ENCODE measurements at places on chromosomes 5 and 9.

- no peak for DNase-seq
These were observed 21.5 kb downstream of the CWC27 start for GRCh38 chr5:64790210-64790609.

GRCh38 chr5:160788102-160788660, 63.8 kb downstream of the ATP10B start:
- DNase-seq = no peak

DNA sequence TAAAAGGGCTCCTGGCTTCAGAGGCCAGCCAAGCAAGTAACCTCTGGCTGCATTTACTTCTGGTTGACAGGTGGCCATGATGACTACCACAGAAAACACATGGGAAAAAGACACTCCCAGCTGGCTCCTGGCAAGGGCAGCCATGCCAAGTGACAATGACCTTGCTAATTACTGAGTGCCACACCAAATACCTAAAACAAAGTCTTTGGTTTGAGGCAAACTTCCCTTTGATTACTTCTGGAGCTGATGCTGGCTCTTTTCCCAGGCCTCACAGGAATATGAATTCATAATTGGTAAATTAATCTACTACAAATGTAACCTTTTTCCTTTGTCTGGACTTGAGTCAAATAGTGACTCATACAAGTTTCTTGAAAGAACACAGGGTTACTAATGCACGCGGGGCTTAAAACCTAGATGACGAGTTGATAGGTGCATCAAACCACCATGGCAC, 61.0 kb downstream of the LPAR1 start:
- DNase-seq = no peak

DNA sequence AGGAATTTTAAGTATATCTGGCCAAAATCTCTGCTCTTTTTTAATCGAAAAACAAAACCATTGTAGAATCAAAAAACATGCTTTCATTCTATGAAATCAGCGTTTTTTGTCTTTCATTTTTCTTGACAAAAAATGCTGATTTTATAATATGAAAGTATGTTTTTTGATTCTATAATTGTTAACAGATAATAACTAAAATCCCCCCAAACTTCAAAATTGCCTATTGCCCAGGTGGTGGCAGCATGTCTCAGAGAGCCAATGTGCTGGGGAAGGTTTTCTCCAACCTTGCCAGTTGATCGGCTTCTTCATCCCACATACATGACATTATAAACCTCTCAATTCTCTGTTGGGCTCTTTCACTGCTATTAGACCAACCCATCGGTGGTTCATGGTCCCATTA, 5.1 kb upstream of the SMIM15 start:
- no peak for DNase-seq

DNA sequence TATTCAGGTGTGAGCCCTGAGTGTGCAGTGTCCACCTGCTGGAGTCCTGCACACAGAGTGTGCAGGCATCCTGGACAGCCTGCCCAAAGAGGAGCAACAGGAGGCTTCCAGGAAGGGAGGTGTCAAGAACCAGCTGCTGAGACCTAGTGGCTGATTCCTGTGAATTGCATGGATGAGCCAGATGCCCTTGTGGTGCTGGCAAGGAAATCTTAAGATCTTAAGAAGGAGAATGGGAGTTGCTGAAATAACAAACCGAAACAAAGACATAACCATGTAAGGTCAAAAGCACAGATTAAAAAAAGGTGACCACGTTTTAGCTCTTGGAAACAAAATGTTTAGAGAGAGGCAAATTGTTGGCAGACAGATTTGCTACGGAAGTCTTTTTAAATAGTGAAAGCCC, 29.3 kb upstream of the RPS23 start:
- DNase-seq = no peak

DNA sequence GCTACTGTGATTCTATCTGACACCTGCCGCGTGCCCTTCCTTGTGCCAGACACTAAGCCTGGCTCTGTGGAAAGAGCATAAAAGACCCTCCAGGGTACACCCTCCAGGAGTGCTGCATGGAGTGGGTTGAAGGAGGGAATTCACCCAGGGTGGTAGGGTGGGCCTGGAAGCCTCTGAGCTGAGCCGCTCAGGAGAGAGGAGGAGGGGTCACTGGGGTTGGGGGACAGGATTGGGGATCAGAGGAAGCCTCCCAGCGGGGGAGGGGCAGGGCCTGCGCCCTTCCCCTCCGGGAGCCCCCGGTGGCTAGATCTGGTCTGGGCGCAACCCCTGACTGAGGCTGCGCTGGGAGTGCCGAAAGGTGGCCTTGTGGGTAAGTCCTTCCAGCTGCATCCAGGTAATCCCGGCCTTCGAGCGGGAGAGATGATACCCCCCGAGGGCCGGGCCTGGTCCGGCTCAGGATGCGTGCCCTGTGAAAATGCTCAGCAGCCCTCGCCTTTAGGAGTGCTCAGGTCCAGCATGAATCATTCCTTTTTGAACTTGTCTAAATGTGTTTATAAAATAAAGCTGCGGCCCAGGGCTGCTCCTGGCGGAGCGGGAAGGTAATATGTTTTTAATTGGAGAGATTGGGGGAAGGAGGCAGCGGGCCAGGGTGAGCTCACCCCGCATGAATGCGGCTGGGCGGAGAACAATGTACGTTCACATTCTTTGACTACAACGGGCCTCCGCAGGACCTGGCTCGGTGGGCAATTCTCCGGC, 118.1 kb upstream of the SMIM23 start:
- no peak for DNase-seq

DNA sequence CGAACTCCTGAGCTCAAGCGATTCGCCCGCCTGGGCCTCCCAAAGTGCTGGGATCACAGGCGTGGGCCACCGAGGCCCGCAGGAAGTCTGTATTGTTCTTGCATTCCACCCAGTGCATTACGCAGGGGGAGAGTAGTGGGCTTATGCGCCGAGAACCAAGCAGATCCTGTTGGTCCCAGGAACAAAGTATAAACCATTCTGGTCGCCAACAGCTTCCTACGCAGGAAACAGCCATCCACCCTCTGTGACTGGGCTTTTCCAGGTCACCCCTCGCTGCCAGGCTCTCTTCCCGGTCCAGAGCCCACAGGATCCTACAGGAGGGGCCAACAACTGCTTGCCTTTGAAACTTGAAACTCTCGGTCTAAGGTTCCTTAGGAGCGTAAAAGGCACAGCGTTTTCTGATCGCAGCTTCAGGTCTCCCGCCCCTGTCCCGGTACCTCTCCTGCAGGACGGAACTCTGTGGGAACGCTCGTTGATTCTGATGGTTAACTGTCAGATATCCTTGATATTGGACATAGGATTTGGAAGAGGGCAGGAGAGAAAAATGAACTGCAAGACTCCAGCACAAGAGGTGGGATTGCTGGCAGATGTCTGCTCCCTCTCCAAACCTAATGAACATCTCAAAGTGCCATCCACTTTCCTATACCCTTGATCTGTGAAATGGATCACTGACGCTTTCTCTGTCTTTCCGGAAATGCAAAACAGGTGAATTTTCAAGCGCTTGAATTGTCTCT, 4.2 kb upstream of the ANXA2R start:
- no peak for DNase-seq

- DNase-seq = no peak
These were observed 15.9 kb downstream of the CMBL start for GRCh38 chr5:10291692-10292339.

DNA sequence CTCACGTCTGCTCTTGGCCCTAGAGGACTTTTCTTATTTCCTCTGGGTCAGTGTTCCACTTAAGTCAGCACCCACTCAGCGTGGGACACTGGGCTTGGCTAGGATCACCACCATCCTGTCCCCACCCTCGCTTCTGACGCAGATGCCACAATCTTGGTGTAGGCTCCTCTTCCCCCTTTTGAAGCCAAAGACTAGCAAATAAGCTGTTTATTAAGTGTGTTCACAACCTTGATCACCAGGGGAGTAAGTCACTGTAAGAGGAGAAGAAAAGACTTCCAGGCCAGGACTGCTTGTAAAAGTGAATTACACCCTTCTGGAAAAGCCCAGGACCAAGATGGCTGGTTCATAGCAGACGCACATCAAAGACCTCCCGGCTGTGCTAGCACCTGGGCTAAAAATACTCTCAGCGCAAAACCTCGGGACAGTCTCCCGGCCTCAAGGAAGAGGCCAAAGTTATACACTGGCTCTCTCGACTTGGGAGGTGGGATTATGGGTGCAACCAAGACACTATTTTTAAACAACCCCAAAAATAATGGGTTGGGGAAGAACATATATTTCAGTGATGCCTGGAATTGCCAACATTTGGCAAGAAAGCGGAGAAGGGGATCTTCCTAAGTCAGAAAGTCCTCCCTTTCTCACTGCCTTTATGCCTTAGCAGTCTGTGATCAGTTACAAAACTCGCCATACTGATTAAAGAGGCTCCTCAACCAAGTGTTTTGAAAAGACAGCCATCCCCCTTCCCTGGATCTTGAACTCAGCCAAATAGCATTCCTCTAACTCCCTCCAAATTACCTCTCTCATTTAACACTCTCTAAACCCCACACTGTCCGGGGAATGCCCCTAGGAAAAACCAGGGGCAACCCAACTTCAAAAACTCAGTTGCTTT, 69.4 kb downstream of the RAPGEF1 start:
- DNase-seq = no peak

DNA sequence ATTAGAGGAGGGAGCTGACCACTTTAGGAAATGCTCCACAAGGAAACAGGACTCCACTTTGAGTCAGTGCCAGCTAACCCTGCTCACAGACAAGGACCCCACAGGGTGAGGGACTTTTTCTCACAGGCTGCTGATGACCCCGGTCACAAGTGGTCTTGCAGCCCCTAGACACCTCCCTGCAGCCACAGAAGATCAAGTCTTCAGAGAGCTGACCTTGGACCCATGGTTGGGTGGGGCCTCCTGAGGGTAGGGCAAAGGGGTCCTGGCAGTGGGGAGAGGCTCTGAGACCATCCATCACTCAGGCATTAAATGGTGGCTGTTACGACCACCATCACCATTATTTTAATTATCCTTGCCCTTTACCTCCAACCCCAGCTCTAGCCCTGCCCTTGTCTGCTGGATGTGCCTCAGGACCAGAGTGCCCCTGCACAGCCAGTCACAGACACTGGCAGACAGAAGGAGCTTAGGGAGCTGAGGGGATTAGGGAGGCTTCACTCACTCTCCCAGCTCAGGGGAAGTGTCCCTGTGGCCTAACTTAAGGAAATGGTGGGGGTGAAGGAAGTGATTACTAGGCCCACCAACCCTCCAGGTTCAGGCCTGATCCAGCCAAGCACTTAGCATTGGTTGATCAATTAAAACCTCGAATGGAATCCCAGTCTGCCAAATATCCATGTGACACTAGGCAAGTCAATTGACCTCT, 1.6 kb downstream of the ACSL6 start:
- DNase-seq = no peak

- DNase-seq = no peak
These were observed 237.8 kb upstream of the GAS1 start for GRCh38 chr9:87184956-87185642.
